ENCODE measurements at places on chromosomes 5 and 9.
A peak's percentile ranks its signal among the peaks of the same experiment; 100 is the strongest.

DNA sequence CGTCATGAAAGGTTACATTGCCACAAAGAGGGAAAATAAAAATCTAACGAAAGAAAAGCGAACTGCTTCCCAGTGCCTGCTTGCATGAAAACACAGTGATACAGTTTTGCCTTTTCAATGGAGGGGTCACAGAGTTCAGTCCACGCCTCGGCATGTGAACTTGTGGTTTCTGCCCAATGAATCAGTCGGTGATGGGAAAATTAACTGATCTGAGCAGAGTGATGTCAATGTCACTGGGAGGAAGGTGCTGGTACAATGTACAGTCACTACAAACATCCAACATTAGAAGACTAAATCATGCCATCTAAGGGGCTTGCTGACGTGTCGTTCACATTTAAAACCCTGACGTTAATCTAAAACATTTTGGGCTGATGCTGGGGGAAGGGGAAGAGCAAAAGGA lies 151.8 kb upstream of the MSX2 start:
- DNase-seq, result no peak

GRCh38 chr9:99366621-99367020 lies 144.5 kb downstream of the SEC61B start:
- no peak for DNase-seq

DNA sequence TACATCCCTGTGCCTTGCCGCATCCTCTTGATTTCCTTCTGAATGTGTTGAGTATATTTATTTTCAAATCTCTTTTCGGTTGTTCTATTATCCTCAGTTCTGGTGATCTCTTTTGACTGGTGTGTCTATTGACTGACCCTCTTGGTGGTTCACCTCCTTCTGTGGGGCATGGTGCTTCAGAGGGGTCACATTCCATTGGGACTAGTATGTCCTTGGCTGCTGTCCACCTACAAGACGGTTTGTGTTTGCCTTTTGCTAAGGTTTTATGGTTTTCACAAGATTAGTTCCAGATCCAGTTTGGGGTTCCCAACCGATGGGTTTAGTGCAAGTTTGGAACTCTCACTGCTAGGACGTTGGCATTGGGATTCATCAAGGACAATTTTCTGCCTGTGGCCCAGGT lies 66.6 kb downstream of the PHF2 start:
- DNase-seq, result no peak

DNA sequence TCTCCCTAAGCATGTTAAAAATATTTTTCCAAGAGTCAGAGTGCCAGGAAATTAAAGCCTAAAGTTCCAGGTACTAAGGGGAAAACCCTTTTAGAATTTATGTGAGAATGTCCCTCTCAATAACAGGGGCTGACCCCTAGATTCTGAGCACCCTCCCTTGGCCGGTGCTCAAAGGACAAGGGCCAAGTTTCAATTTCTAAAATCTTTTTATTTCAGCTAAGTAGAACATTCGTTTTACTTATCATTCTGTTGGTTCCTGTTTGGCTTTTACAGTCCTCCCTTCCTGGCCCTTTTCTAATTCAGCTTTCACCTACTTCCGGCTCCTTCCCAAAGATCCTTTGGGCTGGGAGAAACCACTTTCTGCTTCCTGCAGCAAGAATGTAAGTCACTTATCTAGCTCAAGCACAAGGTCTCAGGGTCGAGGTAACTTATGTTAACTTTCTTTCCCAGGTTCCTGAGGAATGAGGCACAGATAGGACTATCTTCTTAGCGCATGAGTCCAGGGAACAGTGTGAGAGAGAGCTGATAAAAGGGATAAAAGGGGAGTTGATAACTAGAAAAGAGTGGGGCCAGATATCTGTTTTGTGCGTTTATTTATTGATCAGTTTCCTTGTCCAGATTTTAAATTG lies 34.6 kb upstream of the F2RL2 start:
- DNase-seq, result no peak

DNA sequence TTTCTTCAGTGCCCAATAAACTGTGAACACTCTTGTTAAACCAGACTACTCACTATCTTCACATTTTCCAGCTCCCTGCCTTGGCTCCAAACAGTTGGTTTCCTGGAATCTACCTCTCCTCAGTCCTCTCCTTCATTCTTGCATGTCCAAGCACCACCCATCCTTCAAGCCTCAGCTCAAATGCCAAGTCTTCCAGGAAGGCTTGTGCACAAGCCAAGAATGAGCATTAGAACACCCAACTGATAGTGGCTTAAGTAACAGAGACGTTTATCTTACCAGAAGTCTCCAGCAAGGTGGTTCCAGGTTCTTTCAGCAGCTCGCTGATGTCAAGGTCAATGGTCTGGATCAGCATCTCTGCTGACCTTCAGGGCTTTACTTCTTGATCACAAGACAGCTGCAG lies 60.1 kb downstream of the PTPDC1 start:
- DNase-seq, result no peak

DNA sequence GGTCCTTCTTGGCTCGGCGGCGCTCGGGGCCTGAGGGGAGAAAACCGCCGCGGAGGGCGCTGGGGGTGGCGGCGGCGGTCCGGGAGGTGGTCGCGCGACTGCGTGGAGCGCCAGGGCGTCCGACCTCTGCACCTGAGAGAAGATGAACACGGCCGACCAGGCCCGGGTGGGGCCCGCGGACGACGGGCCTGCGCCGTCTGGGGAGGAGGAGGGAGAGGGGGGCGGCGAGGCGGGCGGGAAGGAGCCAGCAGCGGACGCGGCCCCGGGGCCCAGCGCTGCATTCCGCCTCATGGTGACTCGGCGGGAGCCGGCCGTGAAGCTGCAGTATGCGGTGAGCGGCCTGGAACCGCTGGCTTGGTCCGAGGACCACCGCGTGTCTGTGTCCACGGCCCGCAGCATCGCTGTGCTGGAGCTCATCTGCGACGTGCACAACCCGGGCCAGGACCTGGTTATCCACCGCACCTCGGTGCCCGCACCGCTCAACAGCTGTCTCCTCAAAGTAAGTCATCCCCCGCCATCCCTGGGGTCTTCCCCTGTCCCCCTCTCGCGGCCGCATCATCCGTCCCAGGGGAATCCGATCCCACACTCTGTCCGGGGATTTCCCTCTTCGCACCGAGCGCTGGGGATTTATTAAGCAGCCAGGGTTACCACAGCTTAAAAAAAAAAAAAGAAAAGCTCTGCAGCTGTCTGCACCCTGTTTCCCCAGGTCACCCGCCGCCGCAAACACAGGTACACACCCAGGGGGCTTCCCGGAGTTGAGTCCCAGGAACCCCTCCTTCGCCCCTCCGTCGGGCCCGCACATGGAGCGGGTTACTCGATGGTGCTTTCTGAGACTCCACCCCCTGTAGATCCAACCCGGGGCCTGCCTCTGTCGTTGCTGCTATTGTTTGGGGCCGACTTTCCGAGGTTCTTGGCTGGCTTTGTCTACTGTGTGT lies at the start of gene GTF3C4:
TSS of gene GTF3C4 (plus strand) at position 8 of the 935 bp plus-strand sequence. CDS start at position 143, 135 bp downstream.
- peak; percentile 18 for DNase-seq

DNA sequence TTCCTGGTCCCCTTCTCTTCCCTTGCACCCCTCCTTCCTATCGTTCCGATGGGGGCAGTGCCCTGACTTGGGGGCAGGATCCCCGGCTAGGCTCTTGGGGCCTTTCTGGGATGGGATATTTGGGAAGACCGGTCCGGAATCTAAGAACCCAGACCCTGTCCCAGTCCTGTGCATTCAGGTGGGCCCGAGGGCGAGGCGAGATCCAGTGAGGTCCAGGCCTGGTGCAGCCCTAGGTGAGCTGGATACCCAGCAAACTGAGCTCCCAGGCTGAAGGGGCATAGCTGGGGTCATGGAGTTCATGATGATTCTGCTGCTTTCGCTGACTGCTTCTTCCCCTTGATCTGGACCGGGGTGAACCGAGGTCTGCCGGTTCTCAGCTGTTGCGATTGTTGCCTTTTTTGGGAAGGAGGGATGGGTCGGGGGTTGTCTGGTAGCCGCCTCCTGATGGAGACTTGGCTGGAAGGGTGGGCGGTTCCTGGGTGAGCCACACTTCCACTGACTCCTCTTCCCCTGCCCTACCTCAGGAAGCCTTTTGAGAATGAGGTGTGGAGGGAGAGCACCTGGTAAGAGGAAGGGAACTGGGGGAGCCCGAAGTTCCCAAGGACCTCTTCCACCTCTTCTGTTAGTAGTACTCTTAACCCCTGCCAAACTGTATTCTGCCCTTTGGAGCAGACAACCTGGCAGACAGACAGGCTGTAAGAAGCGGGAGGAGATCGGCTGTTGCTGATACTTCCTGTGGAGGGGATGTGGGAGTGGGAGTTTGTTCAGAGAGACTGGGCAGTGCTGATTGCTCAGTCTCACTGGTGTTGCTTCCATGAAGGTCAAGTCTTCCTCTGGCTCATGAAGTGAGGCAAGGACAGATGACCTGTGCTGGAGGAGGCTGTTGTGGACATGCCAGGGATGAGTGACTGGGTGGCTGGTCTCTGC lies 1.0 kb downstream of the LRRC8A start:
- peak; percentile 31 for DNase-seq

GRCh38 chr9:126146254-126147145 lies 180.1 kb upstream of the MVB12B start:
- DNase-seq, result peak; percentile 21

DNA sequence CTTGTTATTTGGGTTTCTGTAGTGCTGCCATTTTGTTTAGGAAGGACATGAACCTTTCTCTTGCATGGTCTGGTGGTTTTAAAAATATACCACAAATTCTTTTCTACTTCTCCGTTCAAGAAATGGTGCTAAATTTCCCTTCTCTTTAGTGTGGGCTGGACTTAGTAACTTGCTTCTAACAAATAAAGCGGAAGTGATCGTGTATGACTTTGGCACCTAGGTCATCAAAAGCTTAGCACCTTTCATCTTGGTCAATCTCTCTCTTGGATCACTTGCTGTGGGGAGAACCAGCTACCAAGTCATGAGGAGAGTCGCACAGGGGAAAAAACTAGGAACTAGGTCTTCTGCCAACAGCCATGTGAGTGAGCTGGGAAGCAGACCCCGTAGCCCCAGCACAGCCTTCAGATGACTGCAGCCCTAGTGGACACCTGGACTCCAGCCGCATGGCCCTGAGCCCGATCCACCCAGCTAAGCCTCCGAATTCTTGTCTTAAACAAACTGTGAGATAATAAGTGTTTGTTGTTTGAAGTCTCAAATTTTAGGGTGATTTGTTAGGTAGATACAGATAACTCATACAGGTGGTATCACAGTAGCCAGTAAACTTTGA lies 87.7 kb upstream of the CKMT2 start:
- DNase-seq, result no peak

GRCh38 chr9:98809311-98810101 lies 2.0 kb downstream of the GALNT12 start:
- DNase-seq, result no peak

- peak; percentile 16 for DNase-seq
Observed at GRCh38 chr5:65483546-65484346, 2.0 kb upstream of the ADAMTS6 start.

DNA sequence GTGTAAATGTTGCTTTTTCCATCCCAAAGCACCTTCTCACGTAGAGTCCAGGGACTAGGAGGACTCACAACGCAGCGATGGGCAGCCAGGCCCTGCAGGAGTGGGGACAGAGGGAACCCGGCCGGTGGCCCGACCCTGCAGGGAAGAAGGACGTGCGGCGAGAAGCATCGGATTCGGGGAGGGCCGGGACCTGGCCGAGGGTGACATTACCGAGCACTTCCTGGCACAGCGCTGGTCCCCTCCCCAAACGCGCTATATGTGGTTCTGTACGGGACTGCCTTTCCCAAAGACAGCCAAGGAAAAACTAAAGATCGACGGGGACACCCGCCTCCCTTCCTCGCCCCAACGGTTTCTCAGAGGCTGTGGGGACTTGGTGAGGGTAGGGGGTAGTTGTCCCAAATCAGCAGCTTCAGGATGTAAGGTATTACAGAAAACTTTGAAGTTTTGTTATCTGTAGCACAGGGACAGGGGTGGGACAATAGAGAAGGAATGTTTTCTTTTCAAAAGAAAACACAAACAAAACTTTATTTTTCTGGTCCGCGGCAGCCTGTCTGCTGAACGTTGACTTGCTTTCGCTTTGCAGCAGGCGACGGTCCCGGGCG lies 887 bp upstream of the MAP3K1 start:
- no peak for DNase-seq

GRCh38 chr5:126780165-126780827 lies 3.4 kb downstream of the LMNB1 start:
- peak; percentile 69 for DNase-seq

- DNase-seq, result no peak
Observed at GRCh38 chr5:121152411-121152810, 688.3 kb downstream of the PRR16 start.

DNA sequence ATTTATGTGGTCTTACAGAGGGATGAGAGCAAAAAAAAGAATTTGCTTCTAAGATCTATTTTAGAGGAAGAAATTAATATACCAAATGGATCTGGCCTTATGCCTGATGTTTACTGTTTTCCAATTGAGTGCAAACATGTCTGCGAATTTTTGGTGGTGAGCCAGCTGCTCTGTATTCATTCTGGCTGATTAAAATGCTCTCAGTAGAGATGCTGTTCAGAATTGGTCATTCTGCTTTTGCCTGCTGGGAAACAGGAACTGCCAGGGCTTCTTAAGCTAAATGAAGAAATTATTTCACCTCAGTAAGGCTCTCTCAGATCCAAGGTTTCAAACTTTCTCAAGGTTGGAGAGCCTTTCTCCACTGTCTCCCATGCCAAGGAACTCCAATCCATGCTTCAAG lies 132.0 kb upstream of the SV2C start:
- DNase-seq, result peak; percentile 8

DNA sequence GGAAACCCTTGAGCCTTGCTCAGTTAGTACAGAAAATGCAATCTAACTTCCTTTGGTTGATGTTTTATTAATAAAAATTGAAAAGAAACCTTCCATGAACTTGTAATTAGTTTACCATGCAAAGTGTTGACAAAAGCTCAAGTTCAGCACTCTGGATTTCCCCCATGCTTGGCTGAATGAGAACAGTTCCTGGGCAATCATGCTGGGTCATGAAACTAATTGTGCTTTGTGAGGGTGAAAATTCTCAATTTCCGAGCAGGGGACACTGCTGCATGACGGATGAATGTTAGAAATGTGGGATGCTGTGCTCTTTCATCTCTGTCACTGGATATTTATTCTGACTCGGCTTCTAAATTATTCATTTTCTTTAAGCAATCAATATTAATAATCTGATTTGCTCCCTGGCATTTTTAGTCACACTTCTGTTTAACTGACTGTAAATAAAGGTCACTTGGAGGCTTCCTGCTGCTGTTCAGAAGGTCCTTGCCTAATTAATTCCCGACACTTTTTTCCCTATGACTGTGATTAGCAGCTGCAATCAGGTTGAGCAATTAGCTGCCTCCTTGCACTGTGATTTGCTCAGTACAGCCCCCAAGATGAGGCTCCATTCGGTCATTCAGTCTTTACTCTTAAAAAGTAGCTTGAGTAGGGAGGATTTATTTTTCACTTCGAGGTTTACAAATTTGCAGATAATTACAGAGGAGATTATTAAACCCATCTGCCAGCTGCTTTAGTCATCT lies 678.1 kb upstream of the ZNF608 start:
- no peak for DNase-seq

GRCh38 chr5:82911910-82912309 lies 165.3 kb downstream of the TMEM167A start:
- no peak for DNase-seq

DNA sequence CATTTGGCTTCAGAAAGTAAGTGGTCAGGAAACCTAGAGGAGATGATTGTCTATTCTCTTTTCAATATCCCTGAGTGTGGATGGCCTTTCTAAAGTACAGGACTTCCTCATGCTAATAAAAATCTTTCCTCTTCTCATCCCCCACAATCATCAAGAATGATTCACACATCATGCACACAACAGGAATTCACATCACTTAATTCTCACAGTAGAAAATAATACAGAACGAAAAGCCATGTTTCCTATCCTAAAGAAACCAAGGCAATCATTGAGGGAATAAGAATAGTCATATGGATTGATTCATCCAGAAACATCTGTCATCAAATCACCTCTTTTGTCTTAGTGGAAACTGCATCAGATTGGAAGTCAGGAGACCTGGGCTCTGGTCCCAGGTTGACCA lies 203.1 kb upstream of the PIK3R1 start:
- DNase-seq, result no peak

- DNase-seq, result no peak
Observed at GRCh38 chr9:28051559-28052503, 478.6 kb upstream of the C9orf72 start.

Measured in COLO829 (cell line).